Stimulated activated CD8-positive, alpha-beta memory T cell treated with anti-CD3 and anti-CD28 coated beads, Interleukin-4, amount 100 ng/mL, for 4 hours (primary cell): ENCODE measurements at places on chromosomes 1 and 21.

DNA sequence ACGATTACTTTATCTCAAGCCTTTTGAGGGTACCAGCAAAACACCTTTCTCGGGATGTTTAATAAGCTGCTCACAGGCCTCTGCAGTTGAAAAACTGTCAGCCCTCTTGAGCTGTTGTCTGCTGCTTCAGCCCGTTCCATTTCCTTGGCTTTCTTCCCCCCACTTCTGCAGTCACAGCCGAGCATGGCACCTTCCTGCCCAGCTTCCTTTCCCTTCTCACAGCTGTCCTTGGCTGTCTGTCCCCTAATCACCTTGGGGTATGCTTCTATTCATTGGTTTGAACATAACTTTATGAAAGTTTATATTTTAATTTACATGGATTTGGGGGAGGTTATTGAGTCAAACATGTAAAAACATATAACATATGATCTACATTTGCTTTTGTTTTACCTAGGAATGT lies 6.9 kb upstream of the PROX1 start:
- no peak for DNase-seq

GRCh38 chr1:45079533-45079932 lies 67.5 kb downstream of the UROD start:
- DNase-seq: no peak

GRCh38 chr1:12275370-12275769 lies 45.5 kb downstream of the VPS13D start:
- no peak for DNase-seq

GRCh38 chr1:237186675-237187074 lies 144.7 kb downstream of the RYR2 start:
- no peak for DNase-seq

GRCh38 chr1:231170875-231171274 lies 9.0 kb downstream of the TRIM67 start:
- DNase-seq: no peak

DNA sequence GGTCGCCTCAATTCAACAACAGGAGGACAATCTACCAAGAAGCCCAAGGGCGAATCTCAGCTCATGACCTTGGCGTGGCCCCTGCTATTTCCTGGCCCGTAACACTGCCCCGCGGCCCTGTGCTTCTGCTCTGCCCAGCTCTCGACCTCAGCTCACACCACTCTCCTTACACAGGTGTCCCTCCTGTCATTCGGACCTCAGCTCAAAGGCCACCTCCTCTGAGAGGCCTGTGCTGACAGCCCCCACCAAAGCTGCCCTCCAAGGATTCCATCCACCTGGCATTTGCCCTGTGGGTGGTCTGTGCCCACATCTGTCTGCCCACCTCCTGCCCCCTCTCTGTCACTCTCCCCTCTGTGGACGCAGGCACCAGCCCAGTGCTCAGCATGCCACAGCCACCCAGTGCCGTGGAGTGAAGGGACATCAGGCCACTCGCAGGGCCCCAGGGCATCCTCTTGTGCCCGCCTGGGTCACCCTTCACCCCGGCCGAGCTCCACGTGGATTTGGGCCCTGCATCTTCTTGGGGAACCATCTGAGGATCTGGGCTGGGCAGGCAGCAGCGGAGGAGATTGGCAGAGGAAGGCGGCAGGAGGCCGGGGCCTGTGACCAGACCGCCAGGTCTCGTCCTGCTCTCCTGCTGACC lies 70.3 kb downstream of the DHRS3 start:
- DNase-seq: no peak

DNA sequence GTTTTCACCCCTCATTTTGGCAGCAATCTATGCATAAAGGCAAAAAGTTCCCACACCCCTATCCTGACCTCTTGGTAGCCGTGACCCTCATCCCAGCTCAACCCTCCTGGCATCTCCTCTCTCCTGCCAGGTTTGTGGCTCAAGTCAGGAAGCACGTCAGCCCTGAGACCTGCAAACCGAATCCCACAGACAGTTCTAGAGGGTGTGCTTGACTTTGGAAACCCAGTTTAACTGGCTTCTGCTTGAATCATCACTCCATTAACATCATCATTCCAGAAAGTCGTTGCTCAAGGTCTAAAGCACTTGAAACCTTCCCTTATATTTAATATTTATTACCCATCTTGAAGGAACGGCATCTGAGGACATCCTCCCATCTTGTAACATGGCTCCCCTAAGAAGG lies 133.4 kb upstream of the ERG start:
- no peak for DNase-seq

DNA sequence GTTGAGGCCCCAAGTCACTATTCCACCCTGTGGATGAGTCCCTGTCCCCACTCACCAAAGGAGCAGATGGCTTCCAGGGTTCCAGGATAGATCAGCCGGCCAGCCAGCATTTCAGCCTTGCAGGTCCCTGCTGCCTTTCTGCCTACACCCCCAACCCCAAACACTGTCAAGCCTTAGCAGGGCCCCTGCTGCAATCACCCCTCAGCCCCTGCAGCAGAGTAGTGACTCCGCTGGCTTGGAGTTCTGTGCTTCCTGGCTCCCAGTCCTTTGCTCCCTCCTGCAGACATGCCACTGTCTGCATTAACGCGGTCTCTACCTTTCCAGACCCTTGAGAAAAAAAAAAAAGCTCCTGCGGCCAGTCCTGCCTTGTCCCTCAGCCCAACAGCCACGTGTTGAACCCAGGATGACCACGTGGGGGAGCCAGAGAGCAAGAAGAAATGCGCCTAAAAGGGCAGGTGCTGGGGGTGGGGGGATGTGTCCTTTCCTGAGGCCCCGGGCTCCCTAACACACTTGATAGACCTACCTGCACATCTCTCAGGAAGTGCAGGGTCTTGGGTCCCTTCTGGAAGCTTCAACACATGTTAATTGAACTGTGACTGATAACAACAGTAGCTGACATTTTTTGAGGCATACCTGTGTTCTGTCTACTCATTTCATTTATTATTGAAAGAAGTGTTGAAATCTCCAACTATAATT lies 37.4 kb downstream of the RASSF5 start:
- peak; percentile 87 for DNase-seq

- no peak for DNase-seq
These were observed 82.3 kb downstream of the NOTCH2 start for GRCh38 chr1:119987112-119987511.

GRCh38 chr1:163933437-163933836 lies 611.7 kb downstream of the NUF2 start:
- no peak for DNase-seq

DNA sequence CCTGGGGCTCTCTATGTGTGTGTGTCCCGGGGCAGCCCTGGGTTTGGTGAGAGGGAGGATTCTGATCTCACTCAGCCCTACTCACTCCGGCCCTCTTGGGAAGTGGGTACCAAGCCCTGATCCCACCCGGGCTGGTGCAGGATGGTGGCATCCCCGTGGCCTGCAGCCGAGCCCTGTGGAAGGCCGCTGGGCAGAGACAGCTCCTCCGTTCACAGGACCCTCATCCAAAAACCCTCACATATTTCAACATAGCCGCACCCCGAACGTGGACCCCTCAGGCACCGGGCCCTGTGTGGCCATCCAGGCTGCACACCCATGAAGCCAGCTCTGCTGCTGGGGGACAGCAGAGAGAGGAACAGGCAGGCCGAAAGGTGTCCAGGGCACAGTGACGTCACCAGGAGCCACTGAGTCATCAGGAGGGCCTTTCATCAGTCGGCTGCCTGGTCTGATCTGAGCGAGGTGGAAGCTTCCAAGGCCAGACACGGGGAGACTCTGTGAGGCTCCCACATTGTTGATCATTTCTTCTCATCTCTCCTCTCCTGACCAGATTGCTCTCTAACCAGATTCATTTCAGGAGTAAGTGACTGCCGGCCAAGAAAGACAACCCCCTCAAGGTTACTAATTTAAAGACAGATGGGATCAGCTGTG lies 16.2 kb upstream of the GPR157 start:
- no peak for DNase-seq

- no peak for DNase-seq
These were observed 120.2 kb upstream of the KCNE2 start for GRCh38 chr21:34243562-34243961.

DNA sequence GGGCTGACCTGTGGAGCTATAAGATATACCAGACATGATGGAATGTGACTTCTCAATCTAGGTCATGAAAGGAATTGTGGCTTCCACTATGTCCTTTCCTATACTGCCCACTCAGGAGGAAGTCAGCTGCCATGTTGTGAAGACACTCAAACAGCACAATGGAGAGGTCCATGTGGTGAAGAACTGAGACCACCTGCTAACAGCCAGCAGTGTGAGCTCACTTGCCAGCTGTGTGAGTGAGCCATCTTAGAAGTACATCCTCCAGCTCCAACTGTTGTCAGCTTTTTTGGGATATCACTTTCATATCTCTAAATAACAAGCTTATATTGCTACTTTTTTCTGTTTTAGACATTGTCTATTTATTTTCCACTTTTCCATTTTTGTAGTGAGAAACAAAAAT lies 29.7 kb downstream of the OLFML3 start:
- DNase-seq: no peak

- no peak for DNase-seq
These were observed 68.5 kb downstream of the OBSCN start for GRCh38 chr1:228276174-228276831.

DNA sequence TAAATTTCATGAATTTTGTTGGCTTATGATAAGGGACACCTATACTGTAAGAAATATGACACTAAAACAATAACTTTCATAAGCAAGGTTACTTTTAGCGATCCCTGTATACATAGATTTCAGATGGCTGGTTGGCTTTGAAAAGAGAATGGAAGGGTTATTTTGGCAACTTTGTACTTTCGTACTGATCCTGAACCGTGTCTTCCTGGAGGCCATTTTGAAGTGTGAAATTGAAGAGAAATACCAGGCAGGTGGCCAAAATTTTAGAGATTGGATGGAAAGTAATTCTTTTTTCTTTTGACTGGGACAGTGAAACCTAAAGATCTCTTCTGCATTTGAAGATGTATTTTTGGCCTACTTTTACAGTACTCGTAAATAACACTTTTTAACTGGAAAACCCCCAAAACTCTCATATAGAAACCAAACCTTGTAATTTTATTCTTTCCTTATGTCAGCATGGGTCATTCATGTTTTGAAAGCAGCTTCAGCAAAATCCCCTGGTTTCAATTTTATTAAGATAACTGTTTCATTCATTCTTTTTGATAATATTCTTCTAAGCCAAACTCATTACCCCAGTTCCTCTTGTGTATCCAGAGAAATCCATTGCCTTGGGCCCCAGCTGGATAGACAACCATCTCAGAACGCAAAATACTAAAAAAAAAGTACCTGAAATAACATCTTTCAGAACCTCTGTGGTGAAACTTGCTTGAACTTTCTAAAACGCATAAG lies 38.4 kb upstream of the ZNF281 start:
- no peak for DNase-seq

DNA sequence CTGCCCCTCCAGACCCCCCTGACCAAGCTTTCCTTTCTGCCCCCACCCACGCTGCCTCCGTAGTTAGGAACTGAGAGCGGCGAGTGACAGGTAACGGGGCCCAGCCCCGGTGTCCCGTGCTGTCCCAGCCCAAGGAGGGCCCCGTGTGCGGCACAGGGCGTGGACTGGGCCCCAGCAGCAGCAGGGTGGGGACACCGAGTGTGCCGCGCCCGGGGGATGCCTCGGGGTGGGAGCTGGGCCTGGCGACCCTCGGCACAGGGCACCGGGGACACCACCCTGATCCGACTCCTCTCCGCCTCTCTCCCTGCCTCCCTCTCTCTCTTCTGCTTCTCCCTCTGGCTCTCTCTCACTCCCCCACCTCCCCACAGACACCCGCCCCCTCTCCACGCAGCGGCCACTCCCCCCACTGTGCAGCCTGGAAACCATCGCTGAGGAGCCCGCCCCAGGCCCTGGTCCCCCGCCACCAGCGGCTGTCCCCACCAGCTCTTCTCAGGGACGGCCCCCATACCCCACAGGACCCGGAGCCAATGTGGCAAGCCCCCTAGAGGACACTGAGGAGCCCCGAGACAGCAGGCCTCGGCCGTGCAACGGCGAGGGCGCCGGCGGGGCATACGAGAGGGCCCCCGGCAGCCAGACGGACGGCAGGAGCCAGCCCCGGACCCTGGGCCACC lies 22.7 kb downstream of the PANK4 start:
- no peak for DNase-seq

- no peak for DNase-seq
These were observed 51.3 kb downstream of the MAST2 start for GRCh38 chr1:45854724-45855123.

DNA sequence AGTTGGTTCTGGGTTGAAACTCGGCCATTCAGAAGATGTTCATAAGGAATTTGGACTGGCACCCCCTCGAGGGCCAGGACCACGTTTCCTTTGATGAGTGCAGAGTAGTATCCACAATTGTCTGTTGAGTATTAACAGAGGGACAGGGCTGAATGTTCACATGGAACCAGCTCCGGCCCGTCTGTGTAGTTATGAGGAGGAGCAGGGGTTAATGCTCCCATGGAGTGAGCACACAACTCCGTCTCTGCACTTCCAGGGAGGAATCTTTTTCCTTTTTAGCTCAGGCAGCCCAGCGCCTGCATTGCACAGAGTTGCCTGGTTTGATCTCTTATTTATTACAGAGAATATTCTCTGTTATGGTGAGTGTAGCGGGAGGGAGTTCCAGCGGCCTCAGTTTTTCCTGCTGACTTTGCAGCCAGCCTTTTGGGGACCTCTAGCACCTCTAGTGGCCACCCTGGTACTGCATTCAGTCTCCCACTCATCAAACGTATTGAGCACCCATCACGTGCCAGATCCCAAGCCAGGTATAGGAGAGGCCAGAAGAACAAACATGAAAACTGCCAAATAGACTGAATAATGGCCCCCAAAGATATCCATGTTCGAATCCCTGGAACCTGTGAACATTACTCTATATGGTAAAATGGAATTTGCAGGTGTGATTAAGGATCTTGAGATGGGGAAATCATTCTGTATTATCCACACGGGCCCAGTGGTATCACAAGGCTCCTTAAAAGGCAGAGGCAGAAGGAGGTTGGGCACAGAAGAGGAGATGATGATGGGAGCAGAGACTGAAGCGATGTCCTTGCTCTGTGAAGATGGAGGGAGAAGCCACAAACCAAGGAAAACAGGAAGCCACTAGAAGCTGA lies 167.7 kb upstream of the CSF3R start:
- peak; percentile 25 for DNase-seq

GRCh38 chr1:30489737-30490389 lies 233.5 kb downstream of the MATN1 start:
- no peak for DNase-seq

- DNase-seq: no peak
These were observed 95.3 kb downstream of the ADARB1 start for GRCh38 chr21:45169682-45170081.

DNA sequence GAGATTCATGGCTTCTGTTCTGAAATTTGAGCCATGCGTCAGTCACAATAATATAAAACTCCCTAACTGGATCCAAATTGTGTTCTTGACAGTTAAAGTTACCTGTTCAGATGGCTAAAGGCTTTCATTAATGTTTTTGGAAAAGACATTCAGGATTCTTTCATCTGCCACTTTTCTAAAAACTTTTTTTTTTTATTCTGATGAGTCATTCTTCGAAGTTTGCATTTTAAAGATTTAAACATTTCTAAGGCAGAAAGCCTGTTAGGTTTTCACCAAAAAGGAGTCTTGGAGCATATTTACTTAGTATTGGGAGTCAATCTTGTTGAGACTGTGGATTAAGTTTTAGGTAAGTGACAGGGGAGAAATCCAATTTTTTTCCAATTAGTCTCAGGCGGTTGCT lies 18.9 kb upstream of the SDC3 start:
- DNase-seq: no peak
